ENCODE measurements at places on chromosomes 11 and 22.

DNA sequence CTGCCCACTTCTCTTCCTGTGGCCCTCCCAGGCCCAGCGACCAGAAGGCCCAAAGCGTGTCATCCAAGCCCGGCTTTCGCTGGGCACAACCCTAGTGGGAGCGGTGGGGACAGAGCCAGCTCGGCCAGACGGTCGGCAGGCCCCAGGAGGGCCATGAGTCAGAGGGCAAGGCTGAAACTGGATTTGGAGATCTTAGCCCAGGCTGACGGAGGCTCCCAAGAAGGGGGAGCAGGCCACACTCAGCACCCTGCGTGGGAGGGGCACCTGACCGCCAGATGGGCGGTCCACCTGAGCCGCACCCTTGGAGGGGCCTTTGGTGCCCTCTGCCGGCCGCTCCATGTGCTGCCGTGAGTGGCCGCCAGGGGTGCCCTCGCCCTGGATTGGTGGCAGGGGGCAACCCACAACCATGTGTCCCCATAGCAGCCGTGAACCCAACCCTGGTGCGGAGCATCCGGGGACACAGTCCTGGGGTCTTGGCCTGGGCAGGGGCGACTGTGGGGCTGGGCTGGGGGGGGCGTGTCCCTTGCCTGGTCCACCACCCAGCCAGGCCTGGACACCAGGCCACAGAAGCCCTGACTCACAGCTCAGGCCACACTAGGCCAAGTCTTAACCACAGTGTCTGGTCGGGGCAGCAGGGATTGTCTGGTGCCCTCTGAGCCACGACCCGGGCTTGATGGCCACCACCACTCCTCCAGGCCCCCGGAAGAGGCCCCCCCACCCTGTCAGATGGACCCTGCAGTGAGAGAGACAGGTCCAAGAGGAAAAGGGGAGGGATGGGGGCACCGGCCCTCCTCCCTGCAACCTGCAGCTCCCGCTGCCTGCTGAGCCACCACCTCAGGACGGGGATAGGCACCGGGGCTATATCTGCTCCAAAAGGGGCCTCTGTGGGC is 19.2 kb upstream of the TALDO1 start:
- peak; percentile 83 for DNase-seq

DNA sequence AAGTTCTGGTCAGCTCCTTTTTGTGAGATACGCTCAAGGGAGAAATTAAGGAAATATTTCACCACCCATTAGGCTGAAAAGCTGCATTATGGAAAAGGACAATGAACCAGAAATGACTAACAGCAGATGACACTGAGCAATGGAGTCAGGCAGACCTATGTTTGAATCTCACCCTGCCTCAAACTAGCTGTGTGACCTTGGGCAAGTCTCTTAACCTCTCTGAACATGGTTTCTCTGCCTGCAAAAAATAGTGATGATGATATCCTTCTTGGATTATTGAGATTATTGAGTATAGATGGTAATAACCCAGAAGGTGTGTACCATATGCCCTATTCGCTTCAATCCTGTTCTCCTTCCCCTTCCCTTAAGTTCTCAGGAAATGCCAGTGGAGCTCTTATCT is 2.9 kb upstream of the PRDM11 start:
- DNase-seq = no peak

DNA sequence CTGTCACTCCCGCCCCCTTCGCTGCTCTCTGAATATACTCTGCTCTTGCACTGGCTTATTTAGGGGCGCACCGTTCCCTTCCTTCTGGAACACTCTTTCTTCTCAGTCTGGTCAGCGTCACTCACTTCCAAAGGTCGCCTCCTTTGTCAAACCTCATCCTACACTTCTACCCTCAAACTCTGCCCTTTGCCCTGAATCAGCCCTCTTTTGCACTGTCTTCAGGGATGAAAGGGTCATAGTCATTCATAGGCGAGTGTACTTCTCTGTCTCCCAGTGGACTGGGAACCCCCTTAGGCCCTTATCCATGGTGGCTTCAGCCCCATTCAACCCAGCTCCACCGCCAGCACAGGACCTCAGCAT is 15.4 kb downstream of the MOGAT2 start:
- no peak for DNase-seq

- DNase-seq = no peak
These were observed 32.5 kb upstream of the SLC35C1 start for GRCh38 chr11:45772449-45772774.

DNA sequence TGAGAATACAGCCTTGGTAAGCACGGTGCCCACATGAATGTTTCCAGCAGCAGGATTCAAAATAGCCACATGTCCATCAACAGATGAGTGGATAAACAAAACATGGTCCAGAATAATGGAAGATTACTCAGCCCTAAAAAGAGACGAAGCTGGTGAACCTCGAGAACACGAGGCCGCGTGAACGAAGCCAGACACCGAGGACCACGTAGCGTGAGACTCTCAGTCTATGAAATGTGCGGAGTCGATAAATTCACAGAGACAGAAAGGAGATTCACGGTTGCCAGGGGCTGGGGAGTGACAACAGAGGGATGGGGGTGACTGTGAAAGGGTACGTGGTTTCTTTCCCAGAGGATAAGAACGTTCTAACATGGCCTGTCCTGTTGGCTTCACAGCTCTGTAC is 2.9 kb upstream of the ASCL2 start:
- no peak for DNase-seq

DNA sequence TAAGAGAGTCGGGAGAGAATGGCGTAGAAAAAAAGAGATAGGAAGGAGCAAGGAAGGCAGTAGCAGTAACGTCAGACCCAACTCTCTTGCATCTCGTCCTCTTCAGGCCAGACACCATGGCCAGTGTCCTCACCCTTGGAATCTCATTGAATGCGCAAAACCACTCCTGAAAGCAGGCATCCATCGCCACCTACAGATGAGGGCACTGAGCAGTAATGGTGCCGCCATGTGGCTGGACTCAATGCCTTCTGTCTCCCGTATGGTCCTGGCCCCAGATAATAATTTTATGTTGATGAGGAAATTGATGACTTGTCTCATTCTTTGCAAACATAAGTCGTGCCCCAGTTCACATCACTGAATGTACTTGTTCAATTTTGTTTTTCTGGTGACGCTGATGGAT is 17.8 kb upstream of the ALX4 start:
- no peak for DNase-seq

- DNase-seq = no peak
These were observed 75.1 kb downstream of the RAB38 start for GRCh38 chr11:88100151-88100550.

DNA sequence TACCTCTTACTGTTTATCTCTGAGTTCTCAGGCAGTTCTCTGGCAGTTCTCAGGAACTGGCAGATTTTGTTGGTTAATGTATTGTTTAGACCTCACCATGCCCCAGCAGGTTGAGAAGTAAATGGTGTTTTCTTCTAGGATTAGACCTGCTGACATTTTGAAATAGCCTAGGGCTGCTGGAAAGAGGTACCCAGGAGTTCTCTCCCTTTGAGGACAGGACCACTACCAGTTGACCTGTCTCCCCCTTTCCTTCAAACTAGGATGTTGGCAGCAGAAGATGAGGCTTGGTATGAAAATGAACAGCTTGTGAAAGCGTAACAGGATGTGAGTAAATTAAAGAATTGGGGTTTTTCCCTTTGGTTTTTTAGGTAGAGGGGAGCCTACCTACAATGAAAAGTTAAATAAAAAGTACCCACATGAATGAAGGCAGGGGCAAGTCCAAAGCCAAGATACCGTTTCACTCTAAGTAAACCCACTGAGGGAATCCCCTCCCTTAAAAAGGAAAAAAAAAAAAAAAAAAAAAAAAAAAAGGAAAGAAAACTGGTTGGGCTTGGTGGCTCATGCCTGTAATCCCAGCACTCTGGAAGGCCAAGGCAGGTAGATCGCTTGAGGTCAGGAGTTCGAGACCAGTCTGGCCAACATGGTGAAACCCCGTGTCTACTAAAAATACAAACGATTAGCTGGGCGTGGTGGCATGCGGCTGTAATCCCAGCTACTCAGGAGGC is 96.2 kb downstream of the PDHX start:
- no peak for DNase-seq

GRCh38 chr22:39392341-39392948 is 7.1 kb upstream of the TAB1 start:
- DNase-seq = no peak

DNA sequence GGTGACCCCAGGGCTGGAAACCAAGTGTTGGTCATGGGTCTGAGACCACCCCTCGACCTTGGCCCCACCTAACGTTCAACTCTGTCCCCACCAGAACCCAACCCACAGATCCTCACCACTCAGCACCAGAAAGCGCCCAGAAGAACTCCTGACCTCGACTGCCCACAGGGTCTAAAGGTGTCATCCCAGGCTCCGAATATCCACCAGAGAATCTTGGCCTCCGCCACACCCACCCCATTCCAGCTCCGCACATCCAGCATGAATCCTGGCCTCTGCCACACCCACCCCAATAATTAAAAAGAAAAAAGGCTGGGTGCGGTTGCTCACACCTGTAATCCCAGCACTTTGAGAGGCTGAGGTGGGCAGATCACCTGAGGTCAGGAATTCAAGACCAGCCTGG is 1.3 kb downstream of the CERK start:
- DNase-seq = no peak

GRCh38 chr22:32701034-32701433 is 100.5 kb upstream of the TIMP3 start:
- DNase-seq = no peak

DNA sequence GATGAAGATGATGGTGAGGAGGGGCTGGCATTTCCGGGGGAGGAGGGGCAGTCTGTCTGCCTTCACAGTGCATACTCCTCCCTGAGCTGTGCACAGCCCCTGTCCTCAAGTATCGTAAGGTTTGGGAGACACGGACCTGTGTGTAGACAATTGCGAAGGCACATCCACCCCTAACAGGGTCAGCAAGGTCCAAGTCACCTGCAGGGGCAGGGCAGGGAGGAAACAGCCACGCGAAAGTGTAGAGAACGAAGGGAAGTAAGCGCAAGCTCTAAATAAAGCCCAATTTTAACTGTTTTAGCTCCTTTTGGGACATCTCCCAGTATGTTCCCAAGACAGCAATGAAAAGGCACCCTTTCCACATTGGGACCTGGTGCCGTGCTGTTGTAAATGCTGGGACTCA is 448.2 kb downstream of the TBC1D22A start:
- no peak for DNase-seq

DNA sequence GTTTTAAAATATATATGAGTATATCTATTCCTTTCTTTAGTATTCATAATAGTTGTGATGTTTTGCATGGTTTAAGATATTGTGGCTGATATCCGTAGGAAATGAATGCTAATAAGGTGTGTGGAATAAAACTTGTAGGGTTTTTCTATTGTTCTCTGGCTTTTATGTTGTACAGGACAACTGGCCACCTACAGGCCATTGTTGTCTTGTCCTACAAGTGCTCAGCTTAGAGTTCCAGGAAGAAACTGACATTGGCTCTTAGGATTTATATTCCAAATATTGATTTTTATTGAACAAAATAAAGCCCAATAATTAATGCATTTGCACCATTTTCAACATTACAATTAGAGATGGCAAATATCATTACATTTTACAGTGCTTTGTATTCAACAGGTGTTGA is 512.8 kb upstream of the TENM4 start:
- no peak for DNase-seq

GRCh38 chr22:22802339-22802970 is 85.2 kb upstream of the IGLL5 start:
- DNase-seq = no peak

GRCh38 chr11:3148255-3148989 is 16.7 kb downstream of the OSBPL5 start:
- no peak for DNase-seq

DNA sequence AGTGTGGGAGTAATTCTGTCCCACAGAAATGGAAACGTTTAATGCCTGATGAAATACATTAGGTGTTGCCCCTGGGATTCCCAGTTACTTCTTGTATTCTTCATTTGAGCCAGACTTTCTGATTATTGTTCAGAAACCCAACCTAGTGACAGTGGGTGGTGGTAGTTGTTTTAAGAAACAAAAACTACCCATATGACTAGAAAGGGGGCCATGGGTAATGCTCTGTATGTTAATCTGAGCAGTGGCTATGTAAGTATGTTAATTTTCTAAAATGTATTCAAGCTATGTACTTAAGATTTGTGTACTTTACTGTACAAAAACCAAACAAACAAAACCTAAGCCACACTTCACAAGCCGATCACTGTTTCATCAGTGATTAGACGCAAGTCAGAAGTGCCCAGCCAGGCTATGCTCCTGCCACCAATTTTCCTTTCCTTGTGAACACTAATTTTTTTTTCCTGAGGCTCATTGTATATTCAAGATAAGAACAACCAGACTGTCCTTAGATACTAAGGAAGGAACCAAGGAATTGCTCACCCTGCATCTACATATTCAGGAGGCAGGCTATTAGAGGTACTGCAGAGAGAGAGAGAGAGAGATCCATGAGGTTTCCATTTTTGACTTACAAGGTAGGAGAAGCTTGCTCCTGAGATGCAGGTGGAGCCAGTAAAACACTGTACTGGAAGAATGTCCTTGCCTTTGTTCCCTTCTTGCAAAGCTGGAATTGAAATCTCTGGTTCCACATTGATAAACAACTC is 122.7 kb downstream of the DBX1 start:
- DNase-seq = no peak

All from glutamatergic neuron (in vitro differentiated cells).